ENCODE measurements at places on chromosomes 13 and 19.

- peak; percentile 81 for DNase-seq
These were observed 42.2 kb downstream of the DLEU7 start for GRCh38 chr13:50801087-50801931.

GRCh38 chr13:99374169-99374991, 67.2 kb upstream of the GPR183 start:
- DNase-seq = no peak

DNA sequence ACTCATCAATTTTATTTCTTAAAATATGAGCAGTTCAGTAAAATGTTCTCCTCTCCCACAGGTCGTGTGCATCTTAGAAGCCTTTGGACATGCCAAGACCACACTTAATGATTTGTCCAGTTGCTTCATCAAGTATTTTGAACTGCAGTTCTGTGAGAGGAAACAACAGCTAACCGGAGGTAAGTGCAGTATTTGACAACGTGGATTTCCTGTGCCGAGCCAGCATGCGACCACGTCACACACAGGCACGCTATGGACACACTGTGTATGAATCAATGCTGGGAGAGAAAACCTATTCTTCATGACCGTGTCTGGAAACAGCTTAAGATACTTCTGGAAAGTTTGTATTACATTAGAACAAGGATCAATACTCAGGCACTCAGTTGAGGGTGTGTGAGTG, 268.5 kb downstream of the MYO16 start:
- no peak for DNase-seq

DNA sequence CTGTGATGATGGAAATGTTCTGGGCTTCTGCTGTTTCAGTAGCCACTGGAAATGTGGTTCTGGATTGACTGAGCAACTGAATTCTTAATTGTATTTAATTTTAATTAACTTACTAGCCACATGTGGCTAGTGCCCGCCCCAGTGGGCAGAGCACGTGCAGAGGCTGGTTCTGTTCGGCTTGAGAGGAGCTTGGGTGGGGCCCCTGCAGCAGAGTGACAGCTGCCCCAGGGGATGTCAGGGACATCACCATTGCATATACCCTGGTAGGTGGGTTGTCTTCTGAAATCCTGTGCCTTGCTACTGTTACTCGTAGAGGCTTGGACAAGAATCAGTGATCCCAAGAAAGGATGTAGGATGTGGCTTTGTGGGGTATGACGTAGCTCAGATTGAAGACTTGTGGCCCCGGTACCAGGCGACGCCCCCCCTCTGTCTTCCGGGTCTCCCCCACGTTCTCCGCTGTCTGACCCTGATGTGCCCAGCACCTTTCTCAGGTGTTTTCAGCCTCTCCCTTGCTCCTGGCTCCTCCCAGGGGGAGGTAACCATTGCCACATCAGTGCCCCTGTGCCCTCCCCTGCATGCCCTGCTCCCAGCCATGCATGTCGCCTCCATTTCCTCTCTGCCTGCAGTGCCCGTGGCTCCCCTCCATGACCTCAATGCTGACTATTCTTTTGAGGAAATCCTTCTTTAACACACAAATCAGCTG, 102.6 kb upstream of the RNF113B start:
- no peak for DNase-seq

DNA sequence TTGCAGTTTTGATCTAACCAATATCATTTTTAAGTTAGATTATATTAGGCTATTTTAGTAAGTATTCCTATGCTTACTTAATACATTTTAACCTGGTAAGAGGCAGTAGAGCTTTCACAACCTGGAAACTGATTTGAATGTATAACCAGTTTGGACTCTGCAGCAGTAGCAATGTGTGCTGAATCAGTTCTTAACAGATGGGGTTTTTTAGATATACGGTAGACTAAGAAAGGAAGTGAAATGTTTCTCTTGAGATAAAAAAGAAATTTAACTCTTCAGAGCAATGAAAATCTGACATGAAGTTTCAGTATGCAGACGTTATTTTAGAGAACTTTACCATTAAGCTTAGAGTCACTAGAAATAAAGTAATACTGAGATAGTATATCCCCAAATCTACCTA, 2.7 kb downstream of the NBEA start:
- no peak for DNase-seq

Measured in AG08395 (cell line).